ENCODE measurements at places on chromosomes 3 and 15.

DNA sequence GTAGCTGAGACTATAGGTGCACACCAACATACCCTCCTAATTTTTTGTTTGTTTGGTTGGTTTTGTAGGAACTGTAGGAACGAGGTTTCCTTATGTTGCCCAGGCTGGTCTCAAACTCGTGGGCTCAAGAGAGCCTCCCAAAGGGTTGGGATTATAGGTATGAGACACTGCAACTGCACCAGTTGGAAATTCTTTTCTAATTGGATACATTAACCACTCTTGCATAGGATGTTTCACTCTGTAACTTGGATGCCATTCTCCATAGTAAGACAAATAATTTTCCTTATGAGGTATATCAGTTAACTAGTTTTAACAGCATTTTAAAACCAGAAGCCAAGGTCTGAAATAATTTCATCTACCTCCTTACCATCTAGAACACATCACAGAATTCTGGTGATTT, 6.7 kb upstream of the ALCAM start:
- DNase-seq: no peak

GRCh38 chr3:26559227-26559626, 63.3 kb upstream of the LRRC3B start:
- no peak for DNase-seq

- no peak for DNase-seq
These were observed 12.1 kb upstream of the LIMD1 start for GRCh38 chr3:45582430-45582829.

GRCh38 chr15:34240537-34240936, 15.7 kb downstream of the EMC4 start:
- no peak for DNase-seq

DNA sequence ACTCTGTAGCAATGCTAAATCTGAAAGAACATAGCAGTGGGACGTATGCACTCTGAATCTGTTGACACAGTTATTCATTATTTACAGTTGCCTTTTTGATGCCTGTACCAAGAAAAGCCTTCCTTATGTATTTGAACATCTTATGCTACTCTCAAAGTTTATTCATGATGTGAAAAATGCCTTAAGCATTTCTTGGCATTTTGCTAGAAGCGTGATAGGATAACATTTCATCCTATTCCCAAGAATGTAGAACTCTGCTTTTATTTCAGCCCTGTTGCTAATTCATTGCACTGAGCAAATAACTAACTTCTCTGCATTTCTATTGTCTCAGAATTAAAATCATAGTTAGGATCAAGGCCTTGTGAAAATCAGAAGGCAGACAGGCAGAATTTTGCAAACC, 105.5 kb downstream of the STRIT1 start:
- peak; percentile 19 for DNase-seq

DNA sequence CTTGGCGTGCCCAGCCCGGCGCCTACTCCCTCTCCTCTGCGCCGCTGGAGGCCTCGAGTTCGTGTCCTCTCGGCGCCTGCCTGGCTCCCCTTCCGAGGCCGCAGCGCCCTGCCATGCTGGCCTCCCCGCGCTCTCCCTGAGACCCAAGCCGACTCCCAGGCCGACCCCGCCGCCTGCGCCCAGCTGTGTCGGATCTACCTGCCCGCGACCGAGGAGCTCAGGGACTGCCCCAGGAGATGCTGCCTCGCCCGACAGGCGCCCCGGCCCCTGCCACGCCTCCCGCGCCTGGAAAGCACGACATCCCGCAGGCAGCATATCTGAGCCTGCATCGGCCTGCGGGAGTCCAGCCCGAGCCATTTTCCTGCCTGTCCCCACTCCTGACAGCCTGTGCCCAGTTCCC, 16.1 kb downstream of the PAQR9 start:
- no peak for DNase-seq

DNA sequence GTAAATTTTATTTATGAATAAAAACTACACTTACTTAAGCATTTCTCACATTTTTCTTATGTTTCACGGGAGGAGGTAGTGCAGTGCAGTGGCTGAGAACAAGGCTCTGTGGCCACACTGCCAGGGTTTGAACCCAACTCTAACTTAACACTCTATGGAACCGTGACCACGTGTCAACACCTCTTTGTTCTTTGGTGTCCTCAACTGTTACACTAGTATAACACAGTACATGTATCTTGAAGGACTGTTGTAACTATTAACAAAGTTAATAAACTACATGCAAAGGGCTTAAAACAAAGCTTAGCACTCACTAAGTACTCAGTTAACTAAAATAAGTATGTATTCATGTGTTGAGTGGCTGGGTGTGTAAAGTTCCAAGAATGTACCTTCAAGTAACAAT, 19.5 kb downstream of the CD47 start:
- no peak for DNase-seq

DNA sequence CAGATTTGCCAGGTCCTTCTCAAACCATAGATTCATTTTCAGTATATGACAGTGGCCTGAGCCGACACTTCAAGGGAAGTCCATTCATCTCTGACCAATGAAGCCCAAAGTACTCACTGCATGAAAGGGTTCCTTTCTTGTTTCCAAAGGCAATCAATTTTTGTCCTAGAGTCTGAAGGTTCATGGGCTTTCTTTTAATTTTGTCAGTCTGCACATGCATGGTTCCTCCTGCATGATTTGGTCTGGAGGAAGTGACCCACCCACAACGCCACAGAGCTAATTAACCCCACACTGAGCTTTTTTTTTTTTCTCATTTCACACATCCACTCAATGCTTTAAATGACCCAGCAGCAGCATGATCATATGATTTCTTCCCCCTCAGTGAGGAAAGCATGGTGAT, 216.4 kb downstream of the TIGIT start:
- DNase-seq: no peak

DNA sequence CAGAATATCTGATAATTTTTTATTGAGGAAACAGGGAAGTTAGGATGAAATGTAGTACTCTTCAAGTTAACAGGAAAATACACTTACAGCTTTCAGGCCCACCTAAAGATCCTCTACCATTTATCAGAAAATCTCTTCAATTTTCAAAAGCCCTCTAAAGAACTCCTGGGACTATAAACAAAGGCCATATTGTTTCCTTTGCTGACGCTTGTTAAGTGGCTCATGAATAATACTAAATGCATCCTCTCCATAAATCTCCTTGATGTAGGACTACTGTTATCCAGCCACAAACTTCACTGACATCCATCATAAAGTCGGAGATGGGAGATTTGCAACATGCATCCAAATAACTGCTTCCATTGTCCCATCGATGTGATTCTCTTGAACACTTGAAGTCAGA, 326.5 kb downstream of the ZIC1 start:
- no peak for DNase-seq

DNA sequence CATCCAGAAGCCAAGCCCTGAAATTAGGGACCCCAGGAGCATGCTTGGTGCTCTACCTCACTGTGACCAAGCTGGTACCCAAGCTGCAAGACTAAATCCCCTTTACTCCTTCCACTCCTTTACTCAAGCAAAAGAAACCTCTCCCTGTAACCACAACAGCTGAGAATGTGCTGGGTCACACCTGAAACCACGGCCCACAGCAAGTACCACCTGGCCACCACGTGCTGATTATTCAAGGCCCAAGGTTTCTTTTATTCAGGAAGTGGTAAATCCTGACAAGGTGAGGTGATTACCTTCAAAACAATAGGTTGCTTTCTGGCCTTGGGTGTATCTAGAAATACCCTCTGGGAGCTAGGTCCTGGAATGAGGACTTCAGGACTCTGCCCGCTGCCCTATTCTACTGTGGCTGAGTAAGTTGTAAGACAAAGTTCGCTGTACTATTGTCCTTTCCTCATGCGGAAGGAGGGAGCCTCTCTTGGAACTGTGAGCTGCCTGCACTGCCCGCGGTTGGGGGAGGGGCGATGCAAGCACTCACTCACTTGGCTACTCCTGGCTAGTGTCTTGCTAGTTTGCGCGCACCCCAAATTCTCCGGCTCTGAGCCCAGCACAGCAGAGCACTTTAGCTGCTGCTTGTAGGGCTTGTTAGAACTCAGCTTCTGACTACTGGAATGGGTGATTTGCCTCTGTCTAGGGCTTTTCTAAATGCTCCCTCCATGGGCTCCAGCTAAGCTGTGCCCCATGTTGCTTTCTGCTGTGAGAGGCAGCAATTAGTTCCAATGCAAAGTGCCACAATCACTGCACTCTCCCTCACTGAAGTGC, 487.1 kb upstream of the CNTN3 start:
- DNase-seq: no peak

GRCh38 chr3:2303566-2303965, 204.9 kb downstream of the CNTN4 start:
- no peak for DNase-seq

- DNase-seq: no peak
These were observed 295.2 kb upstream of the THBS1 start for GRCh38 chr15:39285663-39286062.

DNA sequence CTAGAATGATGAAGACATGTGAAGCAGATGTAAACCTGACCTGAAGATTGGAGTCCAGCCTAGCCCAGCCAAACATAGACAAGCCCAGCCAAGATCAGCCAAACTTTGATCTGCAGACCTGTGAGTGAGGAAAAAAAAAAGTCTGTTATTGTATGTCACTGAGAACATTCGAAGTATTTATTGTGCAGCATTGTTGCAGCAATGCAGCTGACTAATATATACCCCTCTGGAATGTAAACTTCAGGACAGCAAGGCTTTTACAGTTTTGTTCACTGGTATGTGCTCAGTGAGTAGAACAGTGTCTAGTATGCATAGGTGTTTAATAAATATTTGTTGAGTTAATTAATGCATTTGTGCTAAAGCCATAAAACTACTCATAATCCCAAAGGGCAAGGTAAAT, 23.4 kb downstream of the TMEM202 start:
- DNase-seq: no peak

- no peak for DNase-seq
These were observed 59.4 kb upstream of the XRN1 start for GRCh38 chr3:142507241-142507640.

- DNase-seq: peak; percentile 71
These were observed 550.6 kb upstream of the NECTIN3 start for GRCh38 chr3:110521019-110521418.

DNA sequence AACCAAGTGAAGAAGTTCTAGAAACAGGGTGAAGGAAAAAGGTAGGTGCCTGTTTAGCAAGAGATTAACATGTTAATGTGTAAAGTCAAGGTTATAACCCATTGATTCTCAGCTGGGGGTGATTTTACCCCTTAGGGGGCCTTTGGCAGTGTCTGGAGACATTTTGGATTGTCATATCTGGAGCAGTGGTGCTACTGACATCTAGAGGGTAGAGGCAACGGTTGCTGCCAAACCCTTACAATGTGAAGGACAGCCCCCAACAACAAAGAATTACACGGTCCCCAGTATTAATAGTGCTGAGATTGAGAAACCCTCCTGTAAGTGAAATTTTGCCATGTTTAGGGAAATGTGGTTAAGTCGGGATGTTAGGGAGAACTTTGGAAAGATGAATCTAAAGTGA, 74.7 kb downstream of the CRYBG3 start:
- no peak for DNase-seq

DNA sequence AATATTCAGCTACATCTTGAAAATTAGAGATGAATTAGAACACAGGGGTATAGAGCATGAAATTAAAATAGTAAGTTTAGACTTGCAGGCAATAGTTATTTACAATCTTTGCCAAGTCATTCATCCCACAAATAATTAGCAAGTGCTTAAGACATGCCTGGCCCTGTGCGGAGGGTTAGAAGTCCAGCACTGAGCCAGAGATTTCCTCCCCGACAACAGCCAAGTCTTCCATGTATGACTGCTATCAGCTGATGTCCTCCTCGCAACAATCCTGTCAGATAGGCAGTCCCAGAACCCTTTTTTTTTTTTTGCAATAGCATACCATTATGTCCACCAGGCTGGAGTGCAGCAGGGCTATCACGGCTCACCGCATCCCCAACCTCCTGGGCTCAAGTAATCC, 14.6 kb downstream of the SIN3A start:
- no peak for DNase-seq

DNA sequence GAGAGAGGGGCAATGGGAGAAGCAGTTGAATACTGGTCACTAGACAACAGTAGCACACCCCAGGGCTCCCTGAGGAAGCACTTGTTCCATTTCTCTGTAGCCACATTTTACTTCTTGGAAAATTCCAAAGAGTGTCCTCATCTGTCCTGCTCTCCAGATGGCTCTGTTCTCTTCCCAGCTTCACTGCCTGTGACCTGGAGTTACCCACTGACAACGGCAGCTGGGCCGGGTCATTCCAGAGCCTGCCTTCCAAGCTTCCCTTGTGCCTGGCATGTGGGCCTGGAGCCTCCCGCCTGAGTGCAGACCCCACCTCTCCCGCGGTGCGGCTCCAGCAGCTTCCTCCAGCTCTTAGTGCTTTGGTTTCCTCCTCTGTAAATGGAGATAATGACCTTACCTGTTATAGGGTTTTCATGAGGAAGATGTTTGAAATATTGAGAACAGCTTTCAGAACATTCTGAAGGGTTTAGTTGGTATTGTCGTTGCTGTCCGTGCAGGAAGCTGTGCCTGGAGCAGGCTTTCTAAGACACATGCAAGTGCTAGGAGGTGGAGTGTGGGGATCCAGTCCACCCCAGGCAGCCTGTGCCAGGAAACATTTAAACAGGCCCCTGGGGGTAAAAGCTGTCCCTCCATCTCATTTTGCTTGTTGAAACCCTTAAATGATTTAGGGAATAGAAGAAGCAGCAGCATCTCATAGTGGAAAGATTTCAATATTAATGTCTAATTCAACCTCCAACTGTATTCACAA, 24.8 kb downstream of the EFCC1 start:
- DNase-seq: no peak

DNA sequence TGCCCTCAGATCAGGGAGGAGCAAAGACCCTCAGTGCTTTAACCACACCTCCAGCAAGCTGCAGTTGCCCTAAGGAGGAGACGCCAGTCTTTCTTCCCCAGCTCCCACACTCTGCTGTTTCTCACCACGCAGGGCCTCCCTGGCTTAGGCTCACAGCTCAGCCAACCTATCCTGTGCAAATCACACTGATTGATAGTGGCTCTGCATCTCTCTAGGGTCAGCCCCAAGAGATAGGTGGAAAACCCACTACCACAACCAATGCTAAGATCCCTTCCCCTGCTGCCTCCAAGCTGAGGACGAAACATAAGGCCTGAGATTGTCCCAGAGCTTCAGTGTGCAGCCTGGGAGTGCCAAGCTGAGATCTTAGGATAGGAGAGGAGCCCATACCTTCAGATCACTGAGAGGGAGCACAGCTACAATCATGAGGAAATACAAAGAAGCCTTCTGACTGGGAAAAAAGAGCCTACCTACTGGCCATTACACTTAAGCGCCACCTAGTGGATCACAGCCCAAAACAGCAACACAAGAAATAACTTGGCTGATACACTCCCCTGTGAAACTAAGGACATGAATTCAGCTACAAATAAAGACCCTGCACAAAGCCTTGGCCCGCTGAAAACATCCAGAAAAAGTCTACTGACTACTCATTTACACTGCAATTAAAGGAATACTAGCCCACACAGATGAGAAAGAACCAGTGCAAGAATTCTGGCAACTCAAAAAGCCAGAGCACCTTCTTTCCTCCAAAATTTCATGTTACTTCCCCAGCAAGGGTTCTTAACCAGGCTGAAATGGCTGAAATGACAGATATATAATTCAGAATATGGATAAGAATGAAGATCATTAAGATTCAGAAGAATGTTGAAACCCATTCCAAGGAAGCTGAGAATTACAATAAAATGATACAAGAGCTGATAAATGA, 271.5 kb upstream of the DCBLD2 start:
- peak; percentile 62 for DNase-seq

- peak; percentile 49 for DNase-seq
These were observed 30.6 kb upstream of the CERS3 start for GRCh38 chr15:100559330-100559729.

- peak; percentile 78 for DNase-seq
These were observed 88.6 kb upstream of the ZNF385D start for GRCh38 chr3:21839592-21839991.
